ENCODE measurements at places on chromosomes 2 and 18.
A peak's percentile ranks its signal among the peaks of the same experiment; 100 is the strongest.

DNA sequence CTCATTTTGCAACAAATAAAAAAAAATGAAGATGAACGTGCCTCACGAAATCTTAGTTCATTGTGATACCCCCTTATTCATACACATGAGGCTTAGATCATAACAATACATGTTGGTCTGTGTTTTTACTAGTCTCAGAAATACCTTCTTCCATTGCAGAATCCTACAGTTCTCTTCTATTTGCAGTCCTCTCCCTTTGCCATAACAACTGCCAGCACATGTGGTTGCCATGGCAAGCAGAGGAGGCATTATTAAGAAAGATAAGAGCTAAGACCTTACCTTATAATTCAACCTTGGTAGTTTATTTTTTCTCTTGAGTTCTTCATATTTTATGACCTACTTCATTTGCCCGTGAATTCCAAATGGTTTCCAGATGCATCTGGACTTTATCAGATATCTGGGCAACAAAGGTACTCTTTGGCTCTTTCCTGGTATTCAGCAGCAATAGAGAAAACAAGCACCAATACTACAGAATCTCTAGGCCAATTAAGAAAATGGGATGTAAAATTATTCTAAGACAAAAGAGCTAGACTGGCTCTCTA lies 524.0 kb downstream of the CMPK2 start:
- no peak for DNase-seq

- no peak for DNase-seq
These were observed 52.4 kb downstream of the BCL2 start for GRCh38 chr18:63266888-63267790.

GRCh38 chr2:38925982-38926381 lies 36.3 kb downstream of the ARHGEF33 start:
- DNase-seq: no peak

GRCh38 chr2:2024751-2025481 lies 280.6 kb upstream of the PXDN start:
- DNase-seq: no peak

DNA sequence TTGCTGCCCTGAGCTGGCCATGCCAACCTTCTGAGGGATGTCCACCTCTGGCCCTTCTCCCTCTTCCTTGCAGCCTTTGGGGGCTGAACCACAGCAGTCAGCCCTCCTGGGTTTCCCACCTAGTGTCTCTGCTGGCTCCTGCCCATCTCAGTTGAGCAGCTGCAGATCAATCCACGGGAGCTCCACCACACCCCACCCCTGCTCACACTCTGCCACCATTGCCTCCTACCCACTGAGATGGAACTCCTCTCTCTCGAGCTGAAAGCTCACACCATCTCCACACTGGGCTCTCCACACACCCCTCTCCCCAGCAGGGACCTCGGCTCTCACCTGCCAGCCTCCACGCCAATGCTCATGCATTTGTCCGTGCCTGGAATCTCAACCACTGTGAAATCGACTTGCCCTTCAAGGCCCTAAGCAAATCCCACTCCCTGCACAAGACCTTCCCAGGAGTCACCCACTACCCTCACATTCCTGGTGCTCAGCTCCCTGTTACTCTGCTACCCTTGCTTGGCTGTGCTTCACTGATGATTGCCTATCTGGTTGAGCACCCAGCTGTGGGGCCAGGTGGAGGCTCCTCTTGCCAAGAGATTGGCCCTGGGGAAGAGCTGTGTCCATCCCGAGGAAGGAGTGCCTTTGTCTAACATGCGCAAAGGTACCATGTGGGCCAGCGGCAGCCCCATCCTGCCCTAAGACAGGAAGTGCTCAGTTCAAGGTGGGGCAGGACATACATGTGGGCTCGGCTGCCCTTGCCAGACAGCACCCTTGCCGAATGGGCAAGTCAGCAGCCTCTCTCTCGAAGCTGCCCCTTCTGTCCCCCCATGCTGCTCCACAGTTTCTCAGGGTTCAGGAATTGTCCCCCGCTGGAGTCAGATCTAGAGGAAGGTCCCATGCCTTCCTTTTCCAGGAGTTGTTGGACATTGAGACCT lies 208.7 kb downstream of the CYP26B1 start:
- DNase-seq: no peak

DNA sequence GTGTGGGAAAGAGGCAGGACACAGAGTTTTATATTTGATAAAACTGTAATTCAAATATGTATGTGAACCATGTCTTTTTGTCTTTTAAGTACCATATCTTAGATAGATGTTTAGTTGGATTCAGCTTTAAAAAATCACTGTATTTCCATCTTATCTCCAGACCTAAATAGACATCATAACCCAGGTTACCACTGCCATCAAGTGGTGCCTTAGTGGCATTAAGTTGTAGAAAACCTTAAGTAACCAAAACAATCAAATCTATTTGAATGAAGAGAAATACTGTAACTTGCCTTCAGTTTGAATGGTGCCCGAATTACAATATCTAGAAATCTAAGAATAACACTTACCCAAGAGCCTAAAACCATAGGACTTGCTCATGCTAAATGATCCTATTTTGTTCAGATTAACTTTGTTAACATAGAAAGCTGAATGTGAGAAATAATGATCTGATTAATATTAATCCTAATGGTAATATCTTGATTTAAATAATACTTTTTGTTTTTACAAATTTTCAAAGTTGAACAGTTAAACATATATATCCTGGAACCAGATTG lies 92.5 kb upstream of the MAP2 start:
- peak; percentile 6 for DNase-seq

GRCh38 chr2:225464346-225465025 lies 65.0 kb downstream of the NYAP2 start:
- peak; percentile 14 for DNase-seq

- DNase-seq: peak; percentile 31
These were observed 91.5 kb downstream of the EIPR1 start for GRCh38 chr2:3285901-3286645.

GRCh38 chr2:157830696-157831570 lies 45.2 kb downstream of the ACVR1 start:
- no peak for DNase-seq

- DNase-seq: no peak
These were observed 59.9 kb downstream of the SH3RF3 start for GRCh38 chr2:109188898-109189297.

- DNase-seq: no peak
These were observed 370.7 kb upstream of the LRATD1 start for GRCh38 chr2:14261771-14262170.

DNA sequence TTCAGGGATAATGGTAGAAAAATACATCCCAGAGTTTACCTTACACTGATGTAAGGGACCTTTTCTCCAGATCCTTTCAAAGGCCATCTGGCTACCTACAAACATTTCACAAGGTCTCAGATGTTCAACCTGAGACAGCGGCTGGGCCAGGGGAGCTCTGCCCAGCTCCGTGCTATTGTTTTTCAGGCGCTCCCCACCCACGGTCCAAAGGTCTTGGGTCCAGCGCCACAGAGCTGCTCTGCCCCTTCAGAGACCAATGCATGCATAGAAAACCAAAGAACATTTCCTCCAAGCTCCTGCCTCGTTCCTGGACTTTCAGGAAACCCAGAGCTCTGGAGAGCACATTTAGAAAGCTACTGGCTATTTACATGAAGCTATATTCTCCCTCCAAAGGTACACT lies 40.3 kb downstream of the COPS8 start:
- no peak for DNase-seq

DNA sequence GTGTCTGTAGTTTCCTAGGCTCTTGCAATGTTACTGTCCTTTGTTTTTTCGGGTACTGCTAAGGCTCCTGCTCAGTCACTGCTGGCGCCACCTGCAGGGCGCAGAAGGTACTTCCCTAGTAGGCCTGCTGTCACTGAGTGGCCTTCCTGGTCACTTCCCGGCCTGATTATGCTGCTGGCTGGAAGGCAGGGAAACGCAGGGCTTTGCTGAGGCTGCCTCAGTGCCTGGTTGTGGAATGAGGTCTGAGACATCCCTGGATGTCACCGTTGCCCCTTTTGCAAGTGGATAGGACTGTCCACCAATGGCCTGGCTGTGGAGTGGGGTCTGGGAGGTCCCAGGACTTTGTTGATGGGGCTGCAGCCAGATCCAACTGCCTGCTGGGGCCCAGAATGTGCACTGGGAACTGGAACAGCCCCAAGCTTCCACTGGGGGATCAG lies 13.1 kb downstream of the DAW1 start:
- DNase-seq: peak; percentile 31

DNA sequence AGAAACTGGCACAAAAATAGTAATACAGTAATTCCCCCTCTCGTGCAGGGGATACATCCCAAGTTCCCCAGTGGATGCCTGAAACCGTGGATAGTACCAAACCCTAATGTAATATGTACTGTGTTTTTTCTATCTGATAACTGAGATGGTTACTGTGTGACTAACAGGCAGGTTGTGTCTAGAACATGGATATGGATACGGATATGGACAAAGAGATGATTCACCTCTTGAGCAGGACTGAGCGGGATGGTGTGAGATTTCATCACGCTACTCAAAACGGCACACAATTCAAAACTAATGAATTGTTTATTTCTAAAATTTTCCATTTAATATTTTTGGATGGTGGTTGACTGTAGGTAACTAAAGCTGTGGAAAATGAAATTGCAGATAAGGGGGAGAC lies 3.4 kb downstream of the MBD1 start:
- no peak for DNase-seq

DNA sequence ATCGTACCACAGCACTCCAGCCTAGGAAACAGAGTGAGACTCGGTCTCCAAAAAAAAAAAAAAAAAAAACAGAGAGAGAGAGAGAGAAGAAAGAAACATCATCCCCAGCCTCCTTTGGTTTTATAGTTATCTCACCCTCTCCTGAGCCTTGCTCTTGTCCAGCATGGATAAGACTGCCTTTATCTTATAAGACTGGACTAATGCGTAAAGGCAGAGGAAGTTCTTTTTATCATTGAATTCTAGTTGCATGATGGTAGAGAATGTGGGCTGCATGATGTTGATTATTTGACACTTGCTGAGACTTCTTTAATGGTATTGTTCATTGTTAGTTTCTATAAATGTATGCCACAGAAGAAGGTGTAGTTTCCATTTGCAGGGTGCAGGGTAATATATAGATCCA lies 124.4 kb downstream of the ZBTB7C start:
- no peak for DNase-seq

GRCh38 chr18:65326805-65327204 lies 424.0 kb upstream of the CDH7 start:
- DNase-seq: no peak

DNA sequence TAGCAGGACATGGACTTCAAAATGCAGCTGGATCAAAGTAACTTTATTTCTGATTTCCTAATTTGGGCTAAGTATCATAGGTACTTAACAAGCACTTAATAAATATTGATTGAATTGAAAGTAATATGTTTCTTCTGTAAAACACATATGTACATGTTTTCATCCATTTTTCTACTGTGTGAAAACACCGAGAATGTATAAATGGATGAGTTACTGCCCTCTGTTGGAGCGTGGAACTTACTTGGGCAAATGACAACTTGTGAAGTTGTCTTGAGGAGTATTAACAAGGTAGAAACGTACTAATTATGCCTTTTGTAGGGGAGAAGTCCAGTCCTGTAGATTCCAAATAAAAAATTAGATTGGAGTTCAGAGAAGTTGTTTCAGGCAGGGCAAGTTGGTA lies 87.2 kb downstream of the PHLPP1 start:
- DNase-seq: no peak

GRCh38 chr2:11290713-11291112 lies 53.7 kb downstream of the ROCK2 start:
- DNase-seq: no peak

GRCh38 chr2:22634167-22634566 lies 750.8 kb upstream of the KLHL29 start:
- DNase-seq: no peak

- DNase-seq: no peak
These were observed 31.8 kb downstream of the TBC1D8 start for GRCh38 chr2:101119431-101119830.

GRCh38 chr18:10068766-10069567 lies 155.2 kb downstream of the VAPA start:
- no peak for DNase-seq

- no peak for DNase-seq
These were observed 87.0 kb downstream of the HDAC4 start for GRCh38 chr2:239313776-239314175.

DNA sequence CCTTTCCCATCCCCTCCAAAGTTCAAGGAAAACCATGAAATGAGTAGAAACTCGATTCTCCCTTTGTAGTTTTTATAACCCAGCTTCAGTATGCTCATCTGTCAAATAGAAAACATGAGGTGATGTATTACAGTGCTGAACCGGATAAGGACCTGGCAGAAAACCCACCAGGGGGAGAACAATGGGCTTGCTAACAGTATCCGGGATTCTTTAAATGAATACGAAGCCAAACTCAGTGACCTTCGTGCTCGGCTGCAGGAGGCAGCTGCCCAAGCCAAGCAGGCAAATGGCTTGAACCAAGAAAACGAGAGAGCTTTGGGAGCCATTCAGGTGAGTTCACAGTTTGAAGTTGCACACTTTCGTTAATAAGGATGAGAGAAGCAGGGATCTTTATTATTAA lies 113.6 kb upstream of the TTC39C start:
- DNase-seq: peak; percentile 14

DNA sequence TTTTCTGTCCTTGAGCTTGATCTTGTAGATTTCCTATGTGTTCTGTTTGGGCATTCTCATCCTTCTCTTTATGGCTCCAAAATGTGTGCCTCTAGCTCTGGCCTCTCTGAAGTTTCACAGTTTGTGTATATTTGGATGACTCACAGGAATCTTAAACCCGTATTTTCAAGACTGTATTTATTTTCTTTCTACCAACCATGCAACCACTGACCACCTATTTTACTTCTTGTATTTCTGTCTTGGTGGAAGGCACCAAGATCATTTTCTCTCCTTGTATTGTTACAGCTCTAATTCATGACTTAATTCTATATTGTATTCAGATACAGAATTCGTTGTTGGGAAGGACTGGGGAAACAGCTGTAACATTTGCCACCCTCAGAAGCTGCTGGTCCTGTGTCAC lies 39.5 kb downstream of the ACSL3 start:
- DNase-seq: no peak

DNA sequence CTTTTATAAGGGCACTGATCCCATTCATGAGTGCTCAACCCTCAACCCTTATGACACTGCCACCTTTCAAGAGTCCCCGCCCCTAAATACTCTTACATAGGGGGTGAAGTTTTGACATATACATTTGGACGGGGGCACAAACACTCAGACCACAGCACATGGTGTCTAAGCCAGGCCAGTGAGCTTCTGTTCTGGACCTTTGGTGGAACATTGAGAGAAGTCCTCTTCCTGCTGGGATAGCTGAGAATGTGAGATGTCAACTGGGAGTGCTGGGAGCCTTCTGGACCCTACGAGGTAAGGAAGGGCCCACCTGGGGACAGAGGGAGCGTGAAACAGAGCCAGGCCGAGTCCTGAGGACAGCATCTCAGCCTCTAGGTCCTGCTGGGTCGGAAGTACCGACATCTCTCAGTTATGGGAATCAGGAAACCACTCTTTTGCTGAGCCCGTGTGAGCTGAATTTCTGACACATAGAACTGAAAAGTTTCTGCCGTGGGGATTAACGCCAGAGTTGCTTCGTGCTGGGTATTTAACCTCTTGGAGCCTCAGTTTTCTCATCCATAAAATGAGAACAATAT lies 114.9 kb downstream of the PDCL3 start:
- DNase-seq: no peak

- no peak for DNase-seq
These were observed 35.8 kb upstream of the AFF3 start for GRCh38 chr2:100178085-100178788.
